ENCODE measurements at places on chromosomes 2 and 18.

GRCh38 chr2:70328921-70329561 is 27.2 kb upstream of the FAM136A start:
- no peak for DNase-seq

DNA sequence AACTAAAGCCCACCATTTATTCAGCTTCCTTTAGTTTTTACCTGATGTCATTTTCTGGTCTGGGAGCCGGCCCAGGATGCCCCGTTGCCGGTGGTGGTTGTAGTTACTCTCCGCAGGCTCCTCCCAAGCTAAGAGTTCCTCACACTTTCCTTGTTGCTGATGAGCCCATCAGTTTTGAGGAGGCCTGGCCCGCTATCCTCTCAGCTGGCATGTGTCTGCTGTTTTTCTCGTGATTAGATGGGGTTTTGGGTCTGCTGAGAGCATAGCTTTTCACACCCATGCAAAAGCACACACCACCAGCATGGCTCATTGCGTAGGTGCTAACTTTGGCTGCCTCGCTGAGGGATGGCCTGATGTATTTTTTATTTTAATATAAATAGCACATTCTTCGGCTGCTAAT is 72.1 kb downstream of the PSMG2 start:
- DNase-seq = no peak

GRCh38 chr2:60707750-60708371 is 48.2 kb upstream of the PAPOLG start:
- DNase-seq = peak; percentile 48

DNA sequence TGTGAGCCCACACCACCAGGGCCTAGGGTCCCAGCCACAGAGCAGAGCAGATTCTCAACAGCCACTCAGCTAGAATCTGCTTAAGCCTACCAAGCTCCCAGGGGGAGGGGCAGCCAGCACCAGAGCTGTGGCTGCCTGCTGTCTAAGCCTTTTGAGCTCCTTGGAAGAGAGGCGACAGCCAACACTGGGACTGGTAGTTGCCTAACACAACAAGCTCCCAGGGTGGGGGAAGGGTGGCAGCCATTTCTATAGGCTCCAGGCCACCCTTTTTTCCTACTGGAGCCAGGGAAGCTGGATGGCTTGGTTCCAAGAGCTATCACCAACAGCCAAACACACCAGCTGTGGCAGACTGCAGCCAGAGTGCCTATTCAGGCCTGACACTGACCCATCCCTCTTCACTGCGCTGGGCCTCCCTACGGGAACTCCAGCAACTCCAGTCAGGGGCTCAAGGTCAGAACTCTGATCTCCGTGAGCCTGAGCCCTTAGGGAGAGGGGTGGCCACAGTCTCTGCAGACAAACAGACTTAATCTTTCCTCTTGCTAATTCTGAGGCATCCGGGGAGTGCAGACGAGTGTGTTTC is 1824.3 kb upstream of the CELF4 start:
- DNase-seq = no peak

- no peak for DNase-seq
These were observed 63.2 kb downstream of the PRKCE start for GRCh38 chr2:45714679-45715078.

DNA sequence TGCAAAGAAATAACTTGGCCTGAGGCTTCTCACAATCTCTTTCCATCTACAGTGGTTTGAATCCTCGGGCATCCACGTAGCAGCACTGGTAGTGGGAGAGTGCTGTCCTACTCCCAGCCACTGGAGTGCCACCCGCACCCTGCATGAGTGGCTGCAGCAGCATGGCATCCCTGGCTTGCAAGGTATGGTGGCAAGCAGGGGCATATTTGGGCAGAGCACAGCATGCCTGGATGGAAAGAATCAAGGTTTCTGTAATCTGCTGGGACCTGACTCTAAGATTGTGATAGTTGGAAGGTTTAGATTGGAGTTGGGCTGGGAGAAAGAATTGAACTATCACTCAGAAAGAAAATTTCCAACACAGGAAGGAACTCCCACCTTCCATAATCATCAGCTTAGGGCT is 4.0 kb downstream of the CAD start:
- no peak for DNase-seq

GRCh38 chr18:65093346-65093745 is 657.5 kb upstream of the CDH7 start:
- DNase-seq = no peak

- no peak for DNase-seq
These were observed 54.7 kb upstream of the SLC1A4 start for GRCh38 chr2:64934530-64934929.

- peak; percentile 22 for DNase-seq
These were observed 405.3 kb downstream of the LPIN1 start for GRCh38 chr2:12151716-12152115.

- DNase-seq = no peak
These were observed 25.6 kb downstream of the LDLRAD4 start for GRCh38 chr18:13244135-13244534.

DNA sequence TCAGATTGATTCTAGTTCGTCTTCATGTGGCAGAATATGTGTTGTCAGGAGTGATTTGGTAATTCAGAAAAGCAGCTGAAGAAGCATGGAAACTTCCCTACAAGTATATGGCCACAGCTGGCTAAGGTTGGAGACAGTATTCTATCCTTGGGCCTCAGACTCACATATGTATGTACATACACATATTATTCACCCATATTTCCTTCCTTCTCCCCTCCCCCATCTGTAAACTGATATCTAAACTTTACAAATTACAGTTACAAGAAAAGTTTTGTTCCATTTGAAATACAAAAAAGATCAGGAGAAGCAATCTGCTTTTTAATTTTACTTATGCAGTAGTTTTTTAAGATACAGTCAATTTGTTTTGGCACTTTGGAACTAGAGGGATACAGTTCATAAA is 3.1 kb downstream of the SP3 start:
- no peak for DNase-seq
